ENCODE measurements at places on chromosomes 12 and 14.

DNA sequence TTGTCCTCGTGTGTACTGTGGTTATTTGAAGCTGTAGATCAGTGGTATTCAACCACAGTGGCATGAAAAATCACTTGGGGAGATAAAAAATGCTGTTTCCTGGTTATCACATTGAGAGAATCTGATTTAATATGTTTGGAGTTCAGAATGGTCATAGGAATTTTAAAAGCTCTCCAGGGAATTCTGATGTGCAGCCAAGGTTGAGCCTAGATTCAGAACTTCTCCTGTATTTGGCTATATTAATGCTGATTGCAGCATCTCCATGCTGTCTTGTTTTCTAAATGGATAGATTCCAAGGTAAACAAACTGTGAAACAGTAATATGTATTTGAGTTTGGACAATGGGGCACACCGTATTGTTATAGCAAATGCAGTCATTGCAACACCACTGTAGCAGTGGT lies 982.2 kb upstream of the FBXO33 start:
- DNase-seq, result no peak

- DNase-seq, result no peak
These were observed 167.5 kb downstream of the DPF3 start for GRCh38 chr14:72726444-72726843.

DNA sequence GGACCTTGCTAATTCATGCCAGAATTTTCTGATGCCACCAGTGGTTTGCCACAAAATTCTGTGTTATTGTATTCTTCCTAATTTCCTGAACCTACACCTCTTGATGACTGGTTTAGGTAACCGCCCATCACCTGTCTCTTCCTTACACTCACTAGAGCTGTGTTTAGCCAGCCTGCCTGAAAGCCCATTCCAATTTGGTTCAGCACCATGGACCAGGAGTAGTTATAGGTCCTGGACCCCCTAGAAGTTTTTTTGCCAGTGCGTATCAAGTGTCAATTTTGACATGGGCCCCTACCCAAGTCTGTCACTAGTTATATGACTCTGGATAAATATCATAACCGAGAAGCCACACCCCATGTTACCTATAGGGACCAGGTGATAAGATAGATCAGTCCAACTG lies 94.0 kb upstream of the NAP1L1 start:
- DNase-seq, result no peak

DNA sequence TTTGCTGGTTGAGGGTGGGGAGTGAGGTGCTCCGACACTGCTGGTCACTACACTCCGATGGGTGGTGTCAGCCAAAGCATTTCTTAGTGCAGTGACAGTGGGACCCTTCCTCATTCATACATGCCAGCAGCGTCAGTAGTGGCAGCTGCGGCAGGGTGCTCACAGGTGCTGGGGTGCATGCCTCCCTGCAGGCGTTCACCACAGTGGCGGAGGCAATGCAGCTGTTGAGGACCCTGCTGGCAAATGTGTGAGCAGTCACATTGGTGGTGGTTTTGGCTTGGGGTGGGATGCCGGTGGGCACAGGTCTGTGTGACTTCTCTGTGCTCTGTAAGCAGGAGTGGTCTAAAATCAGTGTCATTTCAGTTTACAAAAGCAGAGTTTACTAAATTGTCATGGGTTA lies 464.6 kb downstream of the FUT8 start:
- DNase-seq, result no peak

- peak; percentile 43 for DNase-seq
These were observed 32.7 kb downstream of the MED6 start for GRCh38 chr14:70567791-70568190.

DNA sequence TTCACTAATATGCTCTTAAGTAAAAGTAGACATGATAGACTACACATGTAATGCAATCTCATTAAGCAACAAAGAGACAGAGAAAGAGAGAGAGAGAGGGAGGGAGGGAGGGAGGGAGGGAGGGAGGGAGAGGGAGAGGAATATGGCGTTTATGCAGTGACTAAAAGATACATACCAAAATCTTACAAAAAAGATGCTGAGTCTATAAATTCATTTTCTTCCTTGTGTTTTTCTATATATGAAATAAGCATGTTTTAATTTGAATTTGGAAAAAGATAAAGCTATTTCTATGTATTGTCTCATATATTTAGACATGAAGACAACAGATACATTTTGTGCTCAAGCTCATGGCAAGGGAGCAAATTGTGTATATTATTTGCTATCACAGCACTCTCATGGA lies 44.1 kb downstream of the LRFN5 start:
- DNase-seq, result no peak

GRCh38 chr14:75991753-75992152 lies 6.2 kb downstream of the IFT43 start:
- no peak for DNase-seq
